8988T (cell line): ENCODE measurements at places on chromosomes 12 and 14.

DNA sequence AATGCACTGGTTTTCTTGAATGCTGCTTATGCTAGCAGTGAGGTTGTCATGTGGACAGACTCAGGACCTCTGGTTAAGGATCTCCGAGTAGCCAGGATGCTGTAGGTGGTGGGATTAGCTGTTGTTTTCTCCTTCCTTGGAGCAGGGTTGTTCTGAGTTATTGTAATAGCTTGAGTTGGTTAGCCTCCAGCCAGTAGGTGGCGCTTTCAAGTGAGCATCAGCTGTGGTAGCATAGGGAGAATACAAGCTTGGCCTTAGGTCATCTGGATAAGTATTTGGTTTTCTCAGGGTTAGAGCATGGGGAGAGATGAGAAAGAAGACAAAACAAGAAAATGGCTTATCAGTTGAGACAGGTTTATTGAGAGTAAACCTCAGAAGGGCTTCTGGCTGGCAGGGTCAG is 299.7 kb upstream of the FBXO33 start:
- DNase-seq = no peak

- DNase-seq = no peak
These were observed 31.3 kb downstream of the CYP46A1 start for GRCh38 chr14:99715266-99716000.

DNA sequence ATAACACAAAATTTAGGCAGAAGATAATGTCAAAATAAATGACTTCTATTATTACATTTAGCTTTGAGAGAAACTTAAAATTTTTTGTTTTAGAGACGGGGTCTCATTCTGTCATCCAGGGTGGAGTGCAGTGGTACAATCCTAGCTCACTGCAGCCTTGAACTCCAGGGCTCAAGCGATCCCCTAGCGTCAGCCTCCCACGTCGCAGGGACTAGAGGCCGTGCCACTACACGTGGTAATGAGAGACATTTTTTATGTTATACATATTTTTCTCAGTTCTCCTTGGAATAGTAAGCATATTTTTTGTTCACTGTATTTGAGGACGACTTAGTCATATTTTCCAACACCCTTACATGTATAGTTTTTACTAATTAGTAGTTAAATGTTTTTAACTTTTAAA is 21.5 kb upstream of the NUDT4 start:
- no peak for DNase-seq

- no peak for DNase-seq
These were observed 746.5 kb upstream of the FOXG1 start for GRCh38 chr14:28020112-28020511.

GRCh38 chr12:103742349-103742932 is 98.6 kb downstream of the NT5DC3 start:
- no peak for DNase-seq

- no peak for DNase-seq
These were observed 675 bp upstream of the SCARB1 start for GRCh38 chr12:124864326-124864752.

- no peak for DNase-seq
These were observed 32.6 kb downstream of the NUAK1 start for GRCh38 chr12:106106061-106106566.

DNA sequence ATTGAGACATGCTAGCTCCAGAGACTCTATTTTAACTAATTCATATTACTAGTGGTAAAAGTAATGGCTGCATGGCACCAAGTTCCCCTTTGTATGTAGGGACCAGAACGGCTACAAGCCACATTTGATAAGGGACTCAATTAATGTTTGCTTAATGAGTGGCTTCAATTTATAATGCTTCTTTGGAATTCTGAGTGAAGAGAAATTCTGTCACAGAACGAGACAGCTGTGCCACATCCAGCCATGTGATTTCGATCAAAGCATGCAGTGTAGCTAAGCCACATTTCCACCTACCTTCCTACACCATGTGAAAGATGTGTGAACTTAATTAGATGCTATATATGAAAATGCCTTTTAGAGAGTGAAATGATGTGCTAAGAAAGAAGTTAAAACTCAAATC is 217.4 kb downstream of the ACSS3 start:
- DNase-seq = no peak

DNA sequence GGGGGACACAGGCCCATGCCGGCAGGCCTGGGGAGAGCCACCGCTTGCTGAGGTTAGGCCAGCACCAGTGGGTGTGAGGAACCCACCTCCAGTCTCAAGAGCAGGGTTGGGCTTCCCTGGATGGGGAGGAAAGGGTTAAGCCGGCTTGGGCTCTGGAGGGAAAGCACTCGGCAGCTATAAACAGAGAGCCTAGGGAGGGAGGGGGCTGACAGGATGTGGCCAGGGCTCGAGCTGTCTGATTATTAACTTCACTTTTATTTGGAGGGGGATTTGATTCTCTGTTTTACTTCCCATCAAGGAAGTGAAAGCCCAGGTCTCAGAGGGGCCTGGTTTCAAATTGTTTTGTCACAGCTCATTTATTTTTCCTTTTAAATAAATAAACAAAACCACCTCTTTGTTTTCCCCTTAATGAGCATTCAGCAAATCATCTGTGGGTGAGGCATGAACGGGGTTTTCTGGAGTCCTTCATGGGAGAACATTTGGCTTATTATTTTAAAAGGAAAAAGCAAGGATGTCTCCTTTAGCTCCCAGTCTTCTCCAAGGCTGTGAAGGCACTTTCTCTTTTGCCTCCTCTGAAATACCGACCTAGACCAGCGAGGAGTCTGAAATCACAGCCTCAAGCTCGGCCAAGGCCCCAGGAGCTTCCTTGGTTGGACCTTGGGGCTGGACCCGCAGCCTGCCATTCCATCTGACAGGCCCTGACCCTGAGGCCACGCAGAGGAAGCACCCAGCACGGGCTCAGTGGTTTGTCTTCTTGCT is 21.9 kb upstream of the ZFP36L1 start:
- DNase-seq = no peak

DNA sequence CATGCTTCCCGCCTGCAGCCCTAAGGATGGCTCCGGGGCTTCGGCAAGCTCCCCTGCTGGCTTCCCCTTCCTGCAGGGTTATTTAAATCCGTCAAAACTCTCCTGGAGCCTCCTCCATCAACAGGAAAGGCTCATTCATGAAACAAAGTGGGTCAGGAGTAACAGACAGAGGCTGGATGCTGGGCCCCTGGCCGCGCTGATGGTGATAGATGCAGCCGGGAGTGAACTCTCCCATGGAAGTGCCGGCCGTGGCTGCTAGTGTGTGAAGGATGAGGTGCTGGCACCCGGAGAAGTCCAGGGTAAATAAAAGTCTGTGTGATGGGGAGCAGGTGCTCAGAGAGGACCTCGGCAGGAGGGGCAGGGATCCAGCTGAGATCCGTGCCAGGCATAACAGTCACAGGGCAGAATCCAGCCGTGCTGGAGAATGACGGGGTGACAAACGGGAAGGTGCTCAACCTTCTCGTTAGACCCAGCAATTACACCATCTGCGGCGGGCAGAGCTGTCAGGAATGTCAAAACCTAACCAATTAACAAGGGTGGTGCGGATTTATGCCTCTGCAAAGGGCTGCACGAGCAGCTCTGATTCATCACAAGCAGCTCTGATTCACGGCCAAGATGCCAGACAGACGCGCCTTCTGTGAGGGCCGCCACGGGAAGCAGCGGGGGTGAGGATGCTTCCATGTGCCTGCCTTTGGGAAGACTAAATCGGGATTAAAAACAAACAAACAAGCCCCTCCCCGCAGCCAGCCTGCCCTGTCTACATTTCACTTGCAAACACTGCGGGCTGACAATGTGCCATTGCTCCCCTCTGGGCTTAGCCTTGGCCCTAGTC is 55.6 kb downstream of the SYNE3 start:
- peak; percentile 47 for DNase-seq

- DNase-seq = no peak
These were observed 20.2 kb upstream of the DUSP16 start for GRCh38 chr12:12582895-12583303.

DNA sequence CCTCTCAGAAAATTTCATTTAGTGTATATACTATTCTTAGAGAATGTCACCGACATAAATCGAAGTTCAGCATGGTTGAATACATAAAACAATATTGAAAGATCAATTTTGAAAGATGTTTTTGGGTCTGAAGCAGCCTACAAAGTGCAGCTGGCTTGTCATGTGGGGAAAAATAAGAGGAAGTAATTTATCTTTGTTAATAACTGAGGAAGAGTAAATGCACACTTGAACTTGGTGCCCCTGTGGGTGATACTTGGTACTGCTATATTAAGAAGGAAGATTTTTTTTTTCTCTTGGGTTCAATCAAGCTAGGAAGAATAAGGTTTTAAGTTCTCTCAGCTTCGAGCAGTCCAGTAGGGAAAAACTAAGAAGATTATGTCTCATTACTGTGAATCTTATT is 661.3 kb downstream of the RPL10L start:
- DNase-seq = no peak

- no peak for DNase-seq
These were observed 110.9 kb upstream of the PLXNC1 start for GRCh38 chr12:94037444-94037843.

GRCh38 chr14:67532998-67533753 is at the start of gene PLEKHH1:
TSS of gene PLEKHH1 (plus strand) at chr14:67533290. CDS start at chr14:67541868, 8,578 bp downstream.
- peak; percentile 88 for DNase-seq

GRCh38 chr14:50270932-50271331 is 39.6 kb upstream of the SOS2 start:
- no peak for DNase-seq

- no peak for DNase-seq
These were observed 30.9 kb downstream of the NT5DC3 start for GRCh38 chr12:103810111-103810510.

DNA sequence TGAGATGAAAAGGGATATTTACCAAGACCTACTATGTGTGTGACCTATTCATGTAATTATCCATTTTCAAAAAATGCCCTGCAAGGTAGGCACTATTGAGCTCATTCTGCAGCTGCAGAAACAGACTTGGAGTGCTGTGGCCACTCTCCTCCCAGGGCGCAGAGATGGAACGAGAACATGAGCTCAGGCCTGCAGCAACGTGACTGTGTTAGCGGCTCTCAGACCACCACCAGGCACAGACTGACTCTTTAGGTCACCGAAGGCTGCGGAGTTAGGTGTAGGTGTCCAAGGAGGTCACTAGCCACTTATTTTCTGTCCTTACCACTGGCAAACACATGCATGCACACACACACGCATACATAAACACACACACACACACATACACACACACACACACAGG is 271.4 kb upstream of the DIO3 start:
- DNase-seq = no peak

DNA sequence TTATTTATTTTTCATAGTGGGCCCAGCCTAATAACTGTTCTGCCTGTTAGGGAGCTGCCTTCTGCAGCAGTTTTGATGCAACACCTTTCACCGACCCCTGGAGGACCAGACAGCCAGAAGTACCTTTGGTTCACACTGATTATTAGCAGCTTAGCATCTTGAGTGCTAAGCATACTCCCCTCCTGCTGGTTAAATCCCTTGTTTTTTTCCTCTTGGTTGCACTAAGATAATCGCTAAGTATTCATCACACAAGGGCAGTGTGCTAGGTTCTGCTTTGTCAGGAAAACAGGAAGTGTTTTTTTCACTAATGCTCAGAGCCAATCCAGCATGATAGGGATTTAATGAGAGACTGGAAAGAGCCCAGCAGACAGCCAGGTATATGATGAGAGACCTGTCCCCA is 437.0 kb downstream of the FUT8 start:
- DNase-seq = no peak

GRCh38 chr14:55388160-55388559 is 23.5 kb downstream of the ATG14 start:
- DNase-seq = no peak

- DNase-seq = no peak
These were observed 165.1 kb downstream of the SLC38A4 start for GRCh38 chr12:46660719-46661109.

GRCh38 chr12:124673801-124674617 is 106.6 kb upstream of the NCOR2 start:
- no peak for DNase-seq

DNA sequence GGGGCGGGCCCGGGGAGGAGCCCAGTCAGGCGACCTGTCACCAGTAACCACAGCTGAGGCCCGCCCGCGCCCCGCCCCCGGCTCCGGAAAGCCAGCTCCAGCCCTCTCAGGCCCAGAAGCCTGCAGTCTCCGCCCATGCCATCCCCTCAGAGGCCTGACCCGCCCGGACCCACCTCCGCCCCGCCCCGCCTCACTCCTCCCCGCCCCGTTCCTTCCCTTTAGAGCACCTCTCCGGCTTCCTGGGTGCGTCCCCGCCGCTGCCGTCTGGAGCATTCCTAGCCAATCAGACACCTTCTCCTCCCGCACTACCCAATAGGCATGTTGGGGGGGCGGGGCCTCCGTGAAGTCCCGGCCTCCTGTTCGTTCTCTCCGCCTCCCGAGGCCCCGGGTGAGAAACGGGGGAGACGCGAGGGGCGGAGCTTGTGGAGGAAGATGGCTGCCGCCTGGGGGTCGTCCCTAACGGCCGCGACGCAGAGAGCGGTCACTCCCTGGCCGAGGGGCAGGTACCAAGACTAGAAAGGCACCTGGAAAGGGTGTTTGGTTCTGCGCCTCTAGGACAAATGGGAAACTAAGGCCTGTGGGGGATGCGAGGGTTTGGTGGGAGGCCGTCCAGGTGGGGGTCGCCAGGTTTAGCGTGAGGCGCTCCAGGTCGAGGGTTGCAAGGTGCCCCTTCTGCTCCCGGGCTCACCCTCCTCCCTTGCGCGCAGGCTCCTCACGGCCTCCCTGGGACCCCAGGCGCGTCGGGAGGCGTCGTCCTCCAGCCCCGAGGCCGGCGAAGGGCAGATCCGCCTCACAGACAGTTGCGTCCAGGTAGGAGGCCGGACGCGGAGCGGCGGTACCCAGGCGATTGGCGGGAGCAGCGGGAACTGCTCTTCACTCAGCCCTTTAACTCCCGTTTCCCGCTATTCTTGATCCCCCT is at the start of gene ISCA2:
TSS of gene ISCA2 (plus strand) at position 423 of the 919 bp plus-strand sequence. CDS start at position 433, 10 bp downstream.
- peak; percentile 85 for DNase-seq

GRCh38 chr12:11014234-11014633 is 8.2 kb downstream of the TAS2R19 start:
- DNase-seq = no peak

DNA sequence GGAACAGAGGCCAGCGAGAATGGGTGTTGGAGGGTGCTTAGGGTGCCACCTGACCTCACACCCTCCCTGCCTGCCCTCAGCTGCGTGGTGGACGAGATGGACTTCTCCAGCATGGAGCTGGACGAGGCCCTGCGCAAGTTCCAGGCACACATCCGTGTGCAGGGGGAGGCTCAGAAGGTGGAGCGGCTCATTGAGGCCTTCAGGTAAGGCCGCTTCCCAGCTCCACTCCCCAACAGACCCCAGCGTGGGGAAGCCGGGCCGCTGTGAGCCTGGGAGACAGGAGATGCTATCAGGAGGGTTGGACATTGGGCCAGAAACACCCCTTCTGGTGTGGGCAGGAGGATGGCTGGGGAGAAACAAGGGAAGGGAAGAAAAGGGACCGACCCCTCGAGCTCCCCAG is 57.0 kb downstream of the SLC6A12 start:
- no peak for DNase-seq
